ENCODE measurements at places on chromosomes 3 and 15. TPM values are rescaled to one million over a fixed set of nuclear protein-coding genes. Genes with fewer than 3 reads are reported as not detected.

DNA sequence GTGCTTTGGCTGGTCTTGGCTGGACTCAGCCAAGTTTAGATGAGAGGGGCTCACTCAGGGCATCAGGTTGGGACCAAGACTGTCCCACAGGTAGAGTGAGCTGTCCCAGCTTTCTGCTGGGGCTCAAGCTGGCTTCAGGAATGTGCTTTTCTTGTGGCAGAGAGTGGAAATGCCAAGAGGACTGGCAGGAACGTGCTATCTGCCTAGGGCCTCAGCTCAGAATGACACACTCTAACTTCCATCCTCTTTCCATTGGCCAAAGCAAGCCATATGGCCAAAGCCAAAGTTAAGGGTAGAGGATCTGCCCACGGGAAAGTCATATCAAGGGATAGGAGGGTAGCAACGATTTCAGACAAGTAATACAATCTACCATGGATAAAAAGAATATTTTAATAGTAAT lies 178.8 kb downstream of the ABHD5 start:
- no peak for DNase-seq

DNA sequence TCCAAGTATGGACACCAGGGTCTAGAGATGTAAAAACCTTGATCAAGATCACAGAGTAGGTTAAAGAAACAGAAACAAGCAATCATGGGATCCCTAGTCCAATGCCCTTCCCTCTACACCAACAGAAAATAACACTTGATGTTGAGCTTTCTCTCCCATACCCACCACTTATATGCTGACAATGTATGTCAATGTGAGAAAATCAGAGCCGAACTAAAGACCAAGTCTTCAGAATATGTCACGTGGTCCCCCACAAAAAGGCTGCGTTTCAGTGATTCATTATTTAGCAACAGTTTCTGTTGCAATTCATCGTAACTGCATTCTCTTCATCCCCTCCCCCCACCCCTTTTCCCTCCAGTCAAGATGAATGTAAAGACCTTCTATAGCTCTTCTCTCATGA lies 278.9 kb upstream of the STT3B start:
- DNase-seq: no peak

GRCh38 chr15:37791693-37792092 lies 142.7 kb upstream of the TMCO5A start:
- no peak for DNase-seq

GRCh38 chr15:68990992-68991500 lies 23.4 kb upstream of the NOX5 start:
- DNase-seq: no peak

DNA sequence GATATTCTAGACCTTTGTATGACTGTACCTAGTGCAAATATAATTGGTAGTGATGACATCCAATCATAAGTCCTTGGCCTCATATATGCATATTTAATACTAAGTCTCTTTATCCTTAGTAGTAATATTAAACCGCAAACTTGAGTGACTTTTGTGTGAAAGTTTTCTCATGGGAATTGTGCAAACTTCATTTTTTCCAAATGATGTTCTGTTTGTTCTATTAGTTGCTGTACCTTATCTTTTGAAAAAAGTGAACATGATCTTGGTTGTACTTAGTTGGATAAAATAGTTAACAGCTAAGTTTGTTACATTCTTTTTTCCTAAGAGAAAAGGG lies 43.2 kb downstream of the TMEM45A start:
- no peak for DNase-seq

- DNase-seq: peak; percentile 39
Observed at GRCh38 chr3:141487521-141488252, 860 bp downstream of the RASA2 start.

DNA sequence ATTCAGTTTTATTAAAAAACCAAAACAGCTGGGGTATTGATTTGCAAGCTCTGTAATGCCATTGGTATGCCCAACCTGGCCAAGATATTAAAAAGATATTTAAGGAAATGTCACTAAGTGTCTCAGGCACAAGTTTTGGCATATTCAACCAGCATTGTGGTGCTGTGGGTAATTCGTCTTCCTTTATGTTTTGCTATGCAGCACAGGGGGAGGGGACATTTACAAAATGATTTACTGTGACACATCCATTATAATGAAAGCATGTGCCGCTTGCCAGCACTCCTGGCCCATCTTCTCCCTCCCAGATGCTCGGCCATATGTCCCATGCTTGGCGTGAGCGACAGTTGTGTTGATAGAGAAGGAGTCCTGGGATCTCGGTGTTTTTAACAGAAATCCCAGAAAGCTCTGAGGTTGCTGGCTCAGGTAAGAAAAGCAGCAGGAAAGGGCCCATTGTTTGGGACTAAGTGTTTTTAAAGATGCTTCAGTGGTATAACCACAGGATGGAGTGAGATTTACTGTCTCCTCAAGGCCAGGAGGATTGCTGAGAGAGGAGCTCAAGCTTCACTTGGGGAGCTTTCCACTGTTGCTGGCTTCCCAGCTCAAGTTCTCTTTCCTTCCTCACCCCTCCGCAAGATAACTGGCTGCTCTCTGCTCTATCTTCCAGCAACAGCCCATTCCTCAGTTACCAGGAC lies 158.2 kb upstream of the TSC22D2 start:
- DNase-seq: no peak

- DNase-seq: no peak
Observed at GRCh38 chr15:66773129-66773873, 71.3 kb downstream of the SMAD6 start.

- DNase-seq: no peak
Observed at GRCh38 chr3:120983841-120984240, 75.8 kb downstream of the STXBP5L start.

DNA sequence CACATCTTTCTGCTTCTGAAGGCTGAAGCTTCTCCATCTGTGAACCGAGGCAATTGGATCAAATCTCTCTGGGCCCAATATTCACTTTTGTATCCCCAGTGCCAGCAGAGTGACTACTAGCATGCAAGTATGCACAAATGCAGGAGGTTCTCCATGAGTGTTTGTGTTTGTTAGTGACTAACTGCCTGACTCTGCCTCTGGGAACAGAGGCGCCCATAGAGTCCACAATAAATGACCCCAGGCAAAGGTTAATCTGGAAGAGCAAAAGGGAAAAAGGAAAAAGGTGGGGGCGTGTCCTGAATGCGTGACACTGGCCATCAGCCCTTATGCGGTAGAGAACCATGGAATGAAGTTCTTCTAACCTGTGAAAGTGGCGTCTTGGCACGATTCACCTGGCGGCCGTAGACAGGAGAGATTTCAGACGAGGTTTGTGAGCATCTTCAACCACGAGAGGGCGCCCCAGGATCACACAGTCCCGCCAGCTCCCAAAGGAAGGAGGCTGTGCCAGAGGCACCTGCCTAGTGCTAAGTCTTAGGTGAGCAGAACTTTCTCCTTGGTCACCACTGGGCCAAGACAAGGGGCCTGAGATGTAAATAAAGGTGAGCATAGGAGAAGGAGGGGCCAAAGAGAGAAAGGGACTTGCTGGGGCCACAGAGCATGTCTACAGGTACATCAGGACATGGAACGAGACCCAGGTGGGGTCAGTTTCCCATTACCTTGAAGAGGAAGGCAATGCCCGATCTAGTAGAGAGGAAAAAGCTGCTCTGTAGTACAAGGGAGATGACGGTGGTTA lies 44.2 kb downstream of the RBPMS2 start:
- peak; percentile 90 for DNase-seq

DNA sequence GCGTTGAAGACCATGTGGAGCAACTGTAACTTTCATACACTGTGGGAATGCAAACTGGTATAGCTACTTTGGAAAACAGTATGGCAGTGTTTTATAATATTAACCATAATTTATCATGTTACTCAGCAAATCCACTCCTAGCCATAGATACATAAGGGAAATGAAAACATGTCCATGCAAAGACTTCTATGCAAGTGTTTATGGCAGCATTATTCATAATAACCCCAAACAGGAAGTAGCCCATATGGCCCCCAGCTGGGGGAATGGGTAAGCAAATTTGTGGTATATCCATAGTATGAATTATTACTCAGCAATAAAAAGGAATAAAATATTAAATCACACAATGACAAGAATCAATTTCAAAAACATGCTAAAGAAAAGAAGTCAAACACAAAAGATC lies 23.0 kb upstream of the GATA2 start:
- DNase-seq: no peak

ZSCAN2 gene
- 8.4 TPM for total RNA-seq

CD80 gene
- total RNA-seq: not detected

DNA sequence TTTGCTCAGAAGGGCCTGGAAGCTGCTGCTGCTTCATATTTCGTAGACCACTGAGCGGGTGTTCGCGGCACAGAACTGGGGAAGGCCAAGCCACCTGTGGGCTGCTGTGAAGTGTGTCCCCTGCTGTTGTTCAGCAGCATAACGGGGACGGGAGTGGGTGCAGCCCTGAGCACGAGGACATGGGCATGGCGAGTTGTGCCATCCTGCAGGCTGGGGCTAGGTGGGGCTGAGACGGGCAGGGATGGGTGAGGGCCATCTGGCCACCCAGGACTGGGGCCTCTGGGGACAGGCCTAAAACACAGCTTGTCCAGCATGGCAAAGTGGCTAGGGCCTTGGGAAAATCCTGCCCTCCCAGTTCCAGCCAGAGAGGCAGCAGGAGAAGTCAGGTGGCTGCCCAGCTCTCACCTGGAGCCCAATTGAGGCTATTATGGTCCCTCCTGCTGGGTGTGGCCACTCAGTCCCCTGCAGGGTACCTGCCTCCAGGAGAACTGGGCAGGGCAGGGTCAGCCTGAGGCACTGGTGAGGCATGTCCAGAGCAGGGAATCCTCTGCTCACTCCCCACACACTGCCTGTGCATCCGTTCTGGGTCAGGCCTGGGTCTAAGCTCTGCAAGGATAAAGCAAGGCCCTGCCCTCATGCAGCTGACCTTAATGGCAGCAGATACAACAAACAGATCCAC lies 29.5 kb downstream of the CFAP100 start:
- no peak for DNase-seq

DNA sequence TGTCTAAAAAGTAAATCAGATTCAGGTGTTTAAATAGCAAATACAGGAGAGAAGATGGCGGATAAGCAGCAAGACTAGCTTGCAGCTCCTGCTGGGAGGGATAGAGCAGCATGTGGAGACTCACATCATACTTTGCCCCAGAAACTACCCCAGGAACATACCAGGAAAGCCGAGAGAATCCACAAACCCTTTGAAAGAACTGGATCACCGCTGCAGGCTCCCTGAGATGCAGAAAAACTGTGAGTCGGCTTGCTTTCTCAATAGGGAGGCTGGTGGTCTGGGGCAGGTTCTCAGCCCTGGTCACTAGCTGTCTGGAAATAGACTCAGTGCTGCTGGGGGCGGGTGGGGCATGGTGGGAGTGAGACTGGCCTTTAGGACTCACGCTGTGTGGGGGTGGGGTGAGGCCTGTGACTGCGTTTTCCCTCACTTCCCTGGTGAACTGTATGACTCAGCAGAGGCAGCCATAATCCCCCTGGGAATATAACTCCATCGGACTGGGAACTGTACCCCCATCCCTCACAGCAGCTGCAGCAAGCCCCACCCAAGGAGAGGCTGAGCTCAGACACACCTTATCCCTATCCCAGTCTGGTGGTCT lies 142.8 kb downstream of the CNTN6 start:
- no peak for DNase-seq

GRCh38 chr15:71610728-71611552 lies 199.4 kb upstream of the NR2E3 start:
- DNase-seq: no peak

- DNase-seq: no peak
Observed at GRCh38 chr3:111668326-111668725, 73.2 kb upstream of the ZBED2 start.

GRCh38 chr3:112973325-112974177 lies 1.4 kb downstream of the CD200R1 start:
- no peak for DNase-seq

GRCh38 chr15:82677720-82678323 lies 30.7 kb upstream of the CPEB1 start:
- DNase-seq: no peak

- DNase-seq: no peak
Observed at GRCh38 chr15:83571820-83572707, 81.9 kb upstream of the ADAMTSL3 start.
